Thymus (tissue), 14 donors: ENCODE measurements at places on chromosomes 16 and 17. TPM values are rescaled to one million over a fixed set of nuclear protein-coding genes. Genes with fewer than 3 reads are reported as not detected.

DNA sequence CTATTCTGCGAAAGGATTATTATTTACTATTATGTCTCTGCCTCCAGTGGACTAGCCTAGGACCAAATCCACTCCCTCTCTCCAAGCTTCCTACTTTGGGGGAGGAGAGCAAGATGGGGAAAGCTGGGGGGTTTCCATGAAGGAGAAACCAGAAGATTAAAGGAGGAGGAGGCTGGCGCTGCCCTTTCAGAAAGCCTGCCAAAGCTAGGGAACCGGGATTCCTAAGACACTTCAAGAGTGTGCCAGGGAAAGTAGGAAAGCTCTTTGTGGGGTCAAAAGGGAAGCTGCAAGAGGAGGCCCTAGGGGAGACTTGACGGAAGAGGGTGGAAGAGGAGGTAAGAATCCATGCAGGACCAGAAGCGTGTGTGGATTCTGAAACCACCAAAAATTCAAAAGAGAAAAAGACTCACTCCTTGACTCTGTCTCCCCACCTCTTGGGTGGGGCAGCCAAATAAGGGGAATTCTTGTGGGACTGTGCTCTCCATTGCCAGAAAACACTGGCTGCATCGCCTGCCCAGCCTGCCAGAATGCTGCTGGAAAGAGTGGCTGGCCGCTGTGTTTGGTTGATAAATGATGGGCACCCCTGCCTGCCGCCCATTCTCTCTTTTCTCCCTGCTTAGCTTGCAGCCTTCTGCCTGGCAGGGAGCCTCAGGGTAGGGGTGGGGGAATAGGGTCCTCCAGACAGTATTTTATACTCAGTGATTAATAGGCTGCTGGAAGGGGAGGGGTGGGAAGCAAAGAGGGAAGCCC, 11.8 kb upstream of the KAT7 start:
- H3K36me3 ChIP-seq: no peaks in the 10 kb centered on the region
- H3K27ac ChIP-seq: peak overlapping the region; percentile 6
- no peaks in the 10 kb centered on the region for H3K27me3 ChIP-seq
- DNase-seq: no peak
- no peaks in the 10 kb centered on the region for H3K4me1 ChIP-seq

Gene KRT24
- total RNA-seq: 0.14 TPM

GRCh38 chr17:73972056-73972455, 231.4 kb upstream of the RPL38 start:
- no peaks in the 10 kb centered on the region for H3K36me3 ChIP-seq
- H3K27ac ChIP-seq: no peak overlapping the region
- H3K27me3 ChIP-seq: peaks cover 10% of the 10 kb centered on the region

- H3K4me1 ChIP-seq: peaks cover 10% of the 10 kb centered on the region
- peak overlapping the region; percentile 47 for H3K27ac ChIP-seq
- no peaks in the 10 kb centered on the region for H3K27me3 ChIP-seq
- DNase-seq: peak; percentile 40
- no peaks in the 10 kb centered on the region for H3K36me3 ChIP-seq
- H3K4me3 ChIP-seq: no peak overlapping the region
These were observed 9.9 kb upstream of the TEX2 start for GRCh38 chr17:64273006-64273405.

- no peaks in the 10 kb centered on the region for H3K36me3 ChIP-seq
- H3K27ac ChIP-seq: no peak overlapping the region
These were observed 229.8 kb downstream of the CPPED1 start for GRCh38 chr16:12573730-12574383.

- no peak overlapping the region for H3K4me3 ChIP-seq
- DNase-seq: no peak
- H3K36me3 ChIP-seq: no peaks in the 10 kb centered on the region
- no peaks in the 10 kb centered on the region for H3K4me1 ChIP-seq
- H3K27ac ChIP-seq: no peak overlapping the region
These were observed 129.7 kb upstream of the MYOCD start for GRCh38 chr17:12536021-12536420.

- H3K4me3 ChIP-seq: no peak overlapping the region
- no peaks in the 10 kb centered on the region for H3K27me3 ChIP-seq
- no peaks in the 10 kb centered on the region for H3K36me3 ChIP-seq
- no peaks in the 10 kb centered on the region for H3K4me1 ChIP-seq
- DNase-seq: no peak
- H3K27ac ChIP-seq: no peak overlapping the region
These were observed 18.8 kb downstream of the CACNG1 start for GRCh38 chr17:67063141-67063540.

Gene FOXC2
- 0.09 TPM for total RNA-seq

Gene PYY
- total RNA-seq: 0.57 TPM

GRCh38 chr16:693766-694165, 3.6 kb upstream of the WDR24 start:
- no peaks in the 10 kb centered on the region for H3K36me3 ChIP-seq
- H3K4me1 ChIP-seq: peaks cover 38% of the 10 kb centered on the region
- H3K27me3 ChIP-seq: peaks cover 76% of the 10 kb centered on the region

Gene SPNS3
- total RNA-seq: 9.1 TPM

- no peak for DNase-seq
- peaks cover 2% of the 10 kb centered on the region for H3K4me1 ChIP-seq
- no peak overlapping the region for H3K27ac ChIP-seq
- H3K4me3 ChIP-seq: no peak overlapping the region
- H3K27me3 ChIP-seq: no peaks in the 10 kb centered on the region
These were observed 9.2 kb upstream of the NF1 start for GRCh38 chr17:31085563-31085962.

DNA sequence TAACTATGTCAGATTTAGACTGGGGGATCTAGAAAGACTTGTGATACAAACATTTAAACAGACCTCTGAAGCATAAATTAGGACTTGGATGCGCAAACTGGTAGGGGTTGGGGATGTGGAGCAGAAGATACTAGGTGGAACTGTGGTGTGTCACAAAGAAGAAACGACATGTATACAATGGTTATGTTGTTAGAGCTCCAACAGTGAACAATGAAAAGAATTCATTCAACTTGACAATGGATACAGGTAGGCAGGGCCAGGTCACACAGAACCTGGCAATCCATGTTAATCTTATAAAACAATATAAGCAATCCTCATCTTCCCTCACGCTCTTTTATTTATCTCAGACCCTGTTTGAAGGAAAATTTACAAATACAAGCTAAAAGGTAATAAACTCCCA, 102.0 kb downstream of the CDC27 start:
- no peaks in the 10 kb centered on the region for H3K36me3 ChIP-seq
- no peak overlapping the region for H3K27ac ChIP-seq
- no peaks in the 10 kb centered on the region for H3K27me3 ChIP-seq
- DNase-seq: no peak
- H3K4me1 ChIP-seq: no peaks in the 10 kb centered on the region

Gene CTF1
- total RNA-seq: 0.38 TPM
